ENCODE measurements at places on chromosomes 6 and 20.

DNA sequence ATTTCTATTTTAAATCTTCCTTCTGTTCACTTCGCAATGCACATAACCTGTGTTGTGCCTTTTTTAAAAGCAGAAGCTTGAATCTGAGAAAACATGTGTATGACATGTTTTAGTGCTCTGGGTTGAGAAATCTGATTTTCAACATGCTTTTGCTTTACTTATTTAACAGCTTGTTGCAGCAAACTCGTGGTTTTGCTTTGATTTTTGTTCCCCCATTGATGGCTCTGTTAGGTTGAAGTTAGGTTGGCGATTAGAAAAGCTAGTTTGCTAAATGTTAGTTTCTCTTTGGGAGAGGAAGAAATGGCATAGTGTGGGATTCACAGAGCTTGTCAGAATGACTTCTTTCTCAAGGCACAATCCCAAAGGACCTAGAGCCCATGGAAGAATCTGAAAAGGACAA lies 170.8 kb downstream of the TMEM242 start:
- DNase-seq: no peak

- no peak for DNase-seq
These were observed 16.3 kb downstream of the RBM24 start for GRCh38 chr6:17297271-17298080.

- no peak for DNase-seq
These were observed 65.1 kb downstream of the PHACTR2 start for GRCh38 chr6:143742955-143743255.

DNA sequence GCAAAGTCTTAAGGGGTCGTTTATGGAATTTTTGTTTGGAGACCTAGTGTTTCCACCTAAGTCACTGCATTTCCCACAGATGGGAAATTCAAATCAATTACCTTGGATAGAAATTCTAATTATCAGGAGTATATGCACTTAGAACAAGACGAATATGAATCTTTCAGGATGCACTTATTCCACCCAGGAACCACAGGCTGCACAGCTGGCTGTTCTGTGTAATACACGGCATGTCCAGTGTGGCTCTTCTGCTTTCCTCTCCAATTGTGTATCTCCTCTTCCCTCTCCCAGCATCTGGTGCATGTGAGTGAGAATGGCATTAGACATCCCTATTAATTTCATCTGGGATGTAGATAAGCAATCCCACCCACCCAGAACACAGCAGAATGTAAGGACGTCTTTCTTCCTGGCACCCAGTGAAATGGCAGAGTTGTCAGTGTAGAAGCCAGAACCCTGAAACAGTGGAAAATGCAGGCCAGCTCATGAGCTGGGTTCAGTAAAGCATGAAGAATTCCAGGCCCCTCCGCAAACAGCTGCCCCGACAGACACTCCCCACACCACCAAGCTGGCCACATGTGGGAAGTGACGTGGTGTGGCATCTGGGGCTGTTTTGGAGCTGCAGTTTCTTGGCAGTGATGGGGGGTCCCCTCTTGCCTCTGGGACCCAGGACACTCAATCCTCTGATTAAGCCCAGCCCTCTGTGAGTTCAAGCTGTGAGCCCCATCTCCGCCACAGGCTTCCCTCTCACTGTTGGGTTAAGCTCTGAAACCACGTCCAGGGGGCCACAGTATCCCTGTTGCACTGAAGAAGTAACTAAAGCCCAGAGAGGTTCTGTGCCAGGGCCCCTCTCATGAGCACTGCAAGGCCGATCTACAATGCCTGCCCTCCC lies 180.1 kb upstream of the CST7 start:
- no peak for DNase-seq

GRCh38 chr6:109516929-109517328 lies 33.9 kb upstream of the ZBTB24 start:
- DNase-seq: no peak

DNA sequence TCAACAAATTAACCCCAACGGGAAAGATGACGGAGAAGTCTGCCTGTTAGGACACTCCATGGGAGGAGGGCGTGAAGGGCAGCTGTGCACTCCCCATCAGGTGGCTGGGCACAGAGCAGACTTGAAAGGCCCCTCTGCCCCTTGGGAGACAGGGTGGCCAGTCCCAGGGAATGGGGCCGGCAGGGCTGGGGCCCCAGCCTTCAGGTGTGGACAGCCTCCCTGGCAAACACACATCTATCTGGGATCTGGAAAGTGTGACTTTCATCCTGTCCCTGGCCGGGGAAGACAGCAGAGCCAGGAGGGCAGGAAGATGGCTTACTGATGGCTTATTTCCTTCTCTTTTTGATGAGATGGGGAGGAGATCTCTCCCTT lies 4.5 kb upstream of the FRMD1 start:
- DNase-seq: no peak

- no peak for DNase-seq
These were observed 20.5 kb downstream of the SNAI1 start for GRCh38 chr20:50003253-50003656.

GRCh38 chr6:13716225-13716954 lies 4.8 kb upstream of the RANBP9 start:
- DNase-seq: no peak

DNA sequence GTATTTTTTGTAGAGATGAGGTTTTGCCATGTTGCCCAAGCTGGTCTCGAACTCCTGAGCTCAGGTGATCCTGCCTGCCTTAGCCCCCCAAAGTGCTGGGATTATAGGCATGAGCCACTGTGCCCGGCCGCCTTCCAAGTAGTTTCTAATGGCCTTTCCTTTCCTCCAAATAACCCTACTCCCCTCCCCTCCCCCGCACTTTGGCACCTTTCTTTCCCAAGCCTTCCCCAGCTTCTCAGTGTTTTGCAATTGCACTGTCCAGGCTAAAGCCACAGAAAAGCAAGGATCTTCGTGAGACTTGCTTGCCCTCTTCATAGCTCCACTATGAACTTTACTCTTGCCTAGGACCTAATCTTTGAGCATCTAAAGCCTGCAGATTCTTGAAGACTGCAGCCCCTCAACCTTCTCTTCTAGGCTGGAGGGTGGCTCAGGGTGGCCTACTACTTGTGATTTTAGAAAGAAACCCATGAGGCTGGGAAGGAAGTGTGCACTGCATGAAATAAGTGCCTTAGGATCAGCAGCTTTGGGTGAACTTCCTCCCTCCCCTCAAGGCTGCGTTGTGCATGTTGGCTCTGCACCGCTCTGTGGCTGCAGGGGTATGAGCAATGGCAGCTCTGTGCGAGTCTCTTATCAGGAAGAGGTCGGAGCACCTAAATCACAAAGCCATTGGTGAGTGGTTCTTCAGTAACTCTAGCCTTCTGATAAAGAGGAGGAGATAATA lies 152.4 kb upstream of the SNX9 start:
- DNase-seq: no peak

GRCh38 chr6:44476849-44477248 lies 89.3 kb downstream of the CDC5L start:
- no peak for DNase-seq

- no peak for DNase-seq
These were observed 663 bp downstream of the LST1 start for GRCh38 chr6:31586599-31587281.

GRCh38 chr6:157561414-157561790 lies 180.4 kb downstream of the ZDHHC14 start:
- DNase-seq: no peak

- no peak for DNase-seq
These were observed 7.4 kb downstream of the FAM209B start for GRCh38 chr20:56540415-56540814.

DNA sequence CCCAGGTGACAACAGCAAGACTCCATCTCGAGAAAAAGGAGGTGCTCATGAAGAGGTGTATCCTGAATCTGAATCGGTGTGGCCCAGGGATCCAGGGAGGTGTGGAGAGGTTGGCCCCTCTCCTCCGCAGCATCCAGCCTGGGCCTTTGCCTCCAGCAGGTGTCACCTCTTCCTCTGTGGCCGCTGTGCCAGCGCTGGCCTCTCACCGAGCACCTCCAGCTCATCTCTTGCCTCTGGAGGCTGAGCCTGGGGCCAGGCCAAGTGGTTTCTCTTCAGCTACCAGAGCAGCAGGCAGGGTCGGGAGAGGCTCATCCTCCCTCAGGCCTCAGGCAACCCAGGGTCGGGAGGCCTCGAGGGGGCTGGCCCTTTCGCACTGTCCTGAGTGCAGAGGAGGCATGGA lies 1.2 kb upstream of the COL20A1 start:
- DNase-seq: no peak

DNA sequence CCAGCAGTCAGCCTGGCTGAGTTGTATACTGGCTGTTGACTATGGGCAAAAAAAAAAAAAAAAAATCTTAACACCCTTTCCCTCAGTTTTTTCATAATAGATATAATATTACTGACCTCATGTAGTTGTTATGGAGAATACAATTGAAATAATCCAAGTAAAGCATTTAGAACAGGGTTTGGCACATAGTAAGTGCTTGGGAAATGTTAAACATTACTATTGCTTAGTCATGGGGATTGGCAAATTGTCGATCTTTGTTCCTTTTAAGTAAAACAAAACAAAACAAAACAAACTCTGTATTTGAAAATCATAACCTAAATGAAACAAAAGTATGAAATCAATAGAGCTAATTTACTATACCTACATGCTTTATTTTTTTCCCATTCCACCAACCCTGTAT lies 458.4 kb downstream of the GRIK2 start:
- no peak for DNase-seq

DNA sequence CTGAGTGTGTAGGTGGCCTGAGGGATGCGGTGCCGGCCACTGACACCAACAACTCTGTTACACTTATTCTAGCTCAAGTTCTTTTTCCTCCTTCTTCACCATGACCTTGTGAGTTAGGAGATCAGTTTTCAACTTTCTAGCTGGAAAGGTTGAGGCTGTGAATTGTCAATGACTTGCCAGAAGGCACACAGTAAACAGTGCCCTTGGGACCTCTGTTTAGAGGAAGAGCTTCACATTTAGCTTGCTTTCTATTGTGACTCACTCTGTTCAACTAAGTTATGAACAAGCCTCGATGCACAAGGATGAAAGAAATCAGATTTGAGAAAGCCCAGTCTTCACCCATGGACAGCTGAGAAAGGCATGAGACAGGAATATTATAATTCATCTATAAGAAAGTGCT lies 455.6 kb downstream of the MAFB start:
- no peak for DNase-seq

DNA sequence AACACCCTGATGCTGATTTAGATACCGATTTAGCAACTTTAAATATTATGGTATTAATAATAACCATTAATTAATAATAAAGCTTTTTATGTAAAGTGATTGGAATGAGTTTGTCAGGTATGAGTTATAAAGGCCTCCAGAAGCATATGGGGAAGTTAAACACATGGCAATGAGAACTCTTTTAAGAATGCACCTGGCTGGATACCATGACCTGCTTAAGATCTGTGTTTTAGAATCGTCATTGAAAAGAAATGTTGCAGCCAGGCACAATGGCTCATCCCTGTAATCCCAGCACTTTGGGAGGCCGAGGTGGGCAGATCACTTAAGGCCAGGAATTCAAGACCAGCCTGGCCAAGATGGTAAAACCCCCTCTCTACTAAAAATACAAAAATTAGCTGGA lies 197.5 kb downstream of the SOX4 start:
- no peak for DNase-seq

DNA sequence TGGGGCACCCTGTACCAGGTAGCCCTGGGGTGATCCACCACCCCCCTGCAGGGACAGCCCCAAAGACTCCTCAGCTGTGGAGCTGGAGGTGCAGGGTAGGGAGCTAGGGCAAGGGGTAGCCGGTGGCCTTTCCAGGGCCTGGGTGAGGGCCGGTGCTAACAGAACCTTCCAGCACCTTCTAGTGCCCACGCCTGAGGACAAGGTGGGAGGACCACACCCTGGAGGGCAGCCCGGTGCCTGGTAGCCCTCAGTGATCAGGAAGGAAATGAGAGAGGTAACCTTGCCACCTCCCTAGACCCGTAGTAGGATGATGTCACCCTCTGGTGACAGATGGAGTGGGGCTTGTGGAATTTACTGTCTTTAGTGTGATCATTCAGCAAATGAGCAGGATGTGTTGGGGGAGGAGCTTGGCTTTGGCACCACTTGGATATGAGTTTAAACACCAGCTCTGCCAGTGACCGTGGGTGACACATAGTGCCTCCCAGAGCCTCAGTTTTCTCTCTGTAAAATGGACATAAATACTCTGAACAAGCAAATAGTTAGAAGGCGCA lies 187.7 kb downstream of the NFATC2 start:
- no peak for DNase-seq

DNA sequence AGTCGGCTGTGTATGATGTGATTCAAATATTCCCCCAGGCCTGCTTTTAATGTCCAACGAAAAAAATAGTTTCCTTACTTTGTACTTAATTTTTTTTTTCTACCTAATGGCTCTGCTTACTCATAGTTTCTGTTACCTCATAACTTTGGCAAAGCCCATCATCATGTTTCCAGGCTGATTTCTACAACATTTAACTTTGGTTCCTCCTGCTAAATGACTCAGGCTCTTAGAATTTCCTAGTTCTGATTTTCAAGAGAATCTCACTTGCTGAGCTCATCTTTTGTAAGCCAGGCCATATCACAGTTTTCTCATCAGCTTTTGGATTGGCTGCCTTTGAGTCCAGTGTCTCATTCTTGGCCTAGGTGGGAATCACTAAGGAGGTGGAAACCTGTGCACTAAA lies 323.1 kb downstream of the HDGFL1 start:
- no peak for DNase-seq

GRCh38 chr6:168097621-168098430 lies 18.8 kb upstream of the FRMD1 start:
- DNase-seq: no peak

DNA sequence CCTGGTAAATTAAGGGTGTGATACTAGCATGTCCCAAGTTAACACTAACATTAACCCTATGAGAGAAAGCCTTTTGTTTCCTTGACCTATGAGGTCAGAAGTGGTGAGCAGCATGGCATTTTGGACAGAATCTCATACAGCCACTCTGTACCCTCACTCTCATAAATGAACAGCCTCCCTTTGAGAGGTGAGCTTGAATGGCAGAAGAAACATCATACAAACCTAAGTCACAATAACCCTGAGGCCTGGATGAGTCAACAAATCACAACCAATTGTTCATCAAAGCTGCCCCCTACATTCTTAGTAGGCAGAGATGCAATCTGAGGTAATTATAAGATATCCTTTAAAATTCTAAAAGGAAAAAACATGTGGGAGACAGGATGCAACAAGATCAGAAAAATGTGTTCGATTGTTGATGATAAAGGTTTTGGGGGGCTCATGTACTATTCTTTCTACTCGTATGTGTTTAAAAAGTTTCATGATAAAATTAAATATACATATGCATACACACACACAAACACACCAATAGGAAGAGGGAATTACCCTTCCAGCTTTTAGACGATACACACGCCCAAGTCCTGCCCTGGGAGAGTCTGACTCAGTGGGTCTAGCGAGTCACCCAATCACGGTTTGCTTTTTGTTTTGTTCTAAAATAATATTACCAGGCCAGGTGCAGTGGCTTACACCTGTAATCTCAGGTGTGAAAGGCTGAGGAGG lies 117.3 kb downstream of the ARHGAP18 start:
- DNase-seq: no peak

- no peak for DNase-seq
These were observed 27.9 kb downstream of the PLEKHG1 start for GRCh38 chr6:150627585-150628025.

DNA sequence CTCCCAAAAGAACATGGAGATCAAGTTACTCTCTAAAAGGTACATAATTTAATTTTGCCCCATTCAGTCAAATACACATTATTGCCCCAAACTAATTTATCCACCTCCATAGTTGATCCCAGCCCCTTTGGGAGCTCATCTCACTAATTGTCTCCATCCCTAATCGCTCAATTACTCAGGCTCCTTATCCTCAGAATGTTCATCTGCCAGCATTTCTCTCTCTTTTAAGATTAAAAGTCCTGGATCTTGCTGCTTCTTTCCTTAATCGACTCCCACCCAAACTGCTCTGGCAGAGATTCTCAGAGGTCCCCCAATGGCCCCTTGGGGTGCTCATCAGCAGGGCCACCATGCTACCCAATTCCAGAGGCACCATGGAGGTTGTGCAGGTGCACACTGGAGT lies 18.4 kb upstream of the NNAT start:
- DNase-seq: no peak

All from GM19239 (cell line).